CD14-positive monocyte (primary cell): ENCODE measurements at places on chromosomes 3 and 15.
A peak's percentile ranks its signal among the peaks of the same experiment; 100 is the strongest.

GRCh38 chr15:22263738-22264137, 183.4 kb downstream of the OR4M2 start:
- DNase-seq: no peak

DNA sequence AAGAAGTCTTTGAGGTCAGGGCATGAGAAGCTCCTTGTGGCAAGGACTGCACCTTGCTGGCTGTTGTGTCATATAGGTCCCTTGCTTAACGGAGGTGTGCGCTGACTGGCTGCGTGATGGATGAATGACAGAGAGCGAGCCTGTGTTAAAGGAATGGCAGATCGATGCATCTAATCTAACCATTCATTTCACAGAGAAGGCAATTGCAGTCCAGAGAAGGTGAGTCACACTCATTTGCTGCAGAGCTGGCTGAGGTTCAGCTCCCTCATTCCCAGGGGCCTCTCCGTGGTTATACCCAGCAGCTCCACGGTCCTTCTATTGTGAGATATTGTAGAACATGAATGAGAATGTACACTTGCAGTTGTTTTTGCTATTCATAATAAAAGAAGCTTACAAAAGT, 289.3 kb downstream of the EPHB1 start:
- DNase-seq: no peak

GRCh38 chr15:27043770-27044169, 72.8 kb downstream of the GABRG3 start:
- no peak for DNase-seq

GRCh38 chr3:27252646-27253045, 116.5 kb downstream of the NEK10 start:
- DNase-seq: no peak

DNA sequence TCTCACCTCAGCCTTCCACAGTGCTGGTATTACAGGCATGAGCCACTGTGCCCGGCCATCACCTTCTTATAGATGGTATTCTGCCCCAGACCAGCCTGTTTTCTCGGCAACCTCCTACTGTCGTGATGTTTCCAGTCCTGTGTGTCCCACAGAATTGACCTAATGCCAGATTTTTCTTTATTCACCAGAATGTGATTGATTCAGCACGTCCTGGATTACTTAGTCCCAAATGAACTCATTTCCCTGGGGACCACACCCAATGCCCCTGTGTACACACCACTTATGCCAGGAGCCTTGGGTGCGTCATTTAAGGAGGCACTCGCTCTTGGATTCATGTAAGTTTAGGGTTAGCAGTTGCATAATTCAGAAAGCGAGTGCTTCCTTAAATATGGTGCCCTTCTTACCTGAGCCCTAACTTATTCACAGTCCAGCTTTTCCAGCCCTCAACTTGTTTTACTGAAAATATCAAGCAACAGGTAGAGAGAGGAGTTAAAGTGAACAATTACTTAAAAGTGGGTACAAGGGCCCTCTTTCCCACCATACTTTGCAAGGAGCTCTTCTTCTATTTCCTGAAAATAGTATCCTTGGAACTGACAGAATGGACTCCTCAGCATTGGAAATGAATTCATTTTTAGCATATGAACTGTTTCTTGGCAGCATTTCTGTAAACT, 64.6 kb upstream of the UBE2E1 start:
- DNase-seq: peak; percentile 43

DNA sequence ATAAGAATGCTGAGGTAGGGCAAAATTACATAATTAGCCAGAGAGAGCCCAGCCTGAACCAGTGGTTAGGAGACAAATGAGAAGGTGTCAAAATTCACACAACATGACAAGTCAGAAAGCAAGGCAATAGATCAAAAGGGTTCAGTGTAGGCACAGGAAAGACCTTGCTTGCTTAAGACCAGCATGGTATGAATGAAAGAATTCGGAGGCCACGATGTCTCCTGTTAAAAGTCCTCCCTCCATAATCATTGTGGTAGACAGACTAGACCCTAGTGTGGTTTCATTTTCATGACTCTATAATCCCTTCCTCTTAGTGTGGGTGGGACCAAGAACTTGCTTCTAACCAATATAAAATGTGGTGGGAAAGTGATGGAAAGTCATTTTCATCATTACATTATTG, 98.7 kb upstream of the ANKRD28 start:
- no peak for DNase-seq

DNA sequence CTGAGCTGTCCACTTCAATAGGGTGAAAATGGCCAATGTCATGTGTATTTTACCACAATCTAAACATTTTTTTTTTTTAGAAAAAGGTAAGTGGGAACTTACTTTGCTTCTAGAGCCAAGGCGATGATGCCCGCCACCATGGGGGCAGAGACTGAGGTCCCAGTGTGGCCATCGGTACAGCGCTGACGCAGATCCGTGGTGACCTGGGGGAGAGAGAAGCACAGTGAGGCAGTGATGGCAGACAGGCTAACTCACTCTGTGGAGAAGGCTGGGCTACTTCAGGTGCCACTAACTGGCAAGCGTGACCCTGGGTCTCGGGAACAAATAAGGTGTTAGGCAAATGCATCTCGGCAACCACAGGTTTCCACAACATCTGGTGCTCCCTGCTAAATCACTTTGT, 94.3 kb upstream of the SNRPA1 start:
- DNase-seq: no peak

DNA sequence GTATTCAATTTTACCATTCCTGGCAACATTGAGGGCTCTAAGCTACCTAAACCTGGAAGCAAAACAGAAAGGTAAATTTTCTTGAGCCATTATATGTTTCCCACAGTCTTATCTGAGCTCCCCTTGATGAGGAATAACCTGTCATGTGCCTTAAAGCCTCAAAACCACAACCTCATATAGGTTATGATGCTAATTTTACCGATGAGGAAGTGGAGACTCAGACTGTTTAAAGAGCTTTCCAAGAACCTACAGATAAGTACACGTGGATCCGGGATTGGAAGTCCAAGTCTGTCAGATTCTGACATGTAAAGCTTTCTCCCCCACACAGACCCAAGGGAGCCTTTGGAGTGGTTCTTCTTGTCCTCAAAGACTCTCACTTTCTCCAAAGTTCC, 140.5 kb downstream of the SEMA6D start:
- DNase-seq: no peak

GRCh38 chr3:171357721-171358120, 102.5 kb downstream of the TNIK start:
- DNase-seq: no peak

DNA sequence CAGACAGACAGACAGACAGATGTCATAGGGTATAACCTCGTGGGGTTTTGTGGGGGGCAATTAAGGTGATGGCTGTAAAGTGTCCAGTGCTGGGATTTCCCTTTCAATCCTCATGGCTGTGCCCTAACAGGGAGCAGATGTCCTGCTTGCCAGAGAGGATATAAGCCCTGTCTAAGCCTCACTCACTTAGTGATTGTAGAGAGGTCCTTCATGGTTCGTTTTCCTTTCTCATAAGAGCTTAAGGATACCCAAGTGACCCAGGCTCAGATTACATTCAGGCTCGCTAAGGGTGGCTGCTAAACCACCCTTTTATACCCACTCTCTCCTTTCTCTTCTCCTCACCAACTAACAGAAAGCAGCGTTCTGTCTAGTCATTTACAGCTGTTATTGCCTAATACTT, 19.2 kb downstream of the LYSMD2 start:
- DNase-seq: no peak

- DNase-seq: peak; percentile 55
These were observed 84.6 kb downstream of the TMCO5A start for GRCh38 chr15:38019066-38019465.

- no peak for DNase-seq
These were observed 30.7 kb downstream of the ANKDD1A start for GRCh38 chr15:64942356-64942755.

DNA sequence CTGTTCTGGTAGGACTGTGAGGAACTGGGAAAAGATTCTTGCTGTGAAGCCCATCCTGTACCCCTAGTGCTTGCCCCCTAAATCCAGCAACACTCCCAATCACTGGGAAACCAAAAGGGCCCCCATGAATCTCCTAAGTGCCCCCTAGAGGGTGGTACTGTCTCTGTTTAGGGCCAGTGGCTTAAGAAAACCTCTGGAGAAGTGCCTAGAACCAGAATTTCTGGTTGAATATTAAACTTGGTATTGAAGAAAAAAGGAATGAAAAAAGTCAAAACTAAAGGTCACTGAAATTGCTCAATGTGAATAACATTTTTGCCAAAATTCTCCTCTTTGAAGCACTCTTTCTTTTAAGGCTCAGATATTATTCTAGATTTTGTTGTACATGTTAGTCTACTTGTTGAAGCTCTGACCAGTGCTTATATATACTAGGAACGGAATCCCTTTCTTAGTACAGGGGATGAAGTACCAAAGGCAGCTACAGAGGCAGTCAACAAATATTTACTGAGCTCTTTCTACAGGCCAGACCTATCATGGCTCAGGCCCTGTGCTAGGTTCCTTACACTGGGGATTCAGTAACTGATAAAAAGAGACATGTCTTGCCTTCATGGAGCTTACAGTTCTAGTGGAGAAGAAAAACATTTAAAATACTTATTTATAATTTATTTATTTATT, 138.8 kb downstream of the MYLK start:
- DNase-seq: no peak

DNA sequence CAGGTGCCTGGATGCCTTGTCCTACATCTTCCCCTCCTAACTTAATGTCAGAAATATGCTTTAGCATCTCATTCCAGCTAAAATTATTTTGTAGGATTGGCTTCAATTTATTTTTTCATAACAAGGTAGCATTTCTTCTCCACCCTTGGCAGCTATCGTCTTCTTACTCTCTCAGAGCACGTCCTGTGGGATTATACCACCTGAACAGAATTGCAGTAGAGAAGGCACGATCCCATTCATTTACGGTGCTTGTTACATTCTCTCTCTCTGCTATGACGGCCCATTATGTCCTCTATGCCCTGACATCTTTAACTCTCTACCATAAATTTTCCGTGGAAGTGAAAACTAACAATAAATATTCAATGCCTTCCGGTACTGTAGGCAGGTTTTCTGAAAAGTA, 103.3 kb downstream of the ROBO1 start:
- DNase-seq: no peak

DNA sequence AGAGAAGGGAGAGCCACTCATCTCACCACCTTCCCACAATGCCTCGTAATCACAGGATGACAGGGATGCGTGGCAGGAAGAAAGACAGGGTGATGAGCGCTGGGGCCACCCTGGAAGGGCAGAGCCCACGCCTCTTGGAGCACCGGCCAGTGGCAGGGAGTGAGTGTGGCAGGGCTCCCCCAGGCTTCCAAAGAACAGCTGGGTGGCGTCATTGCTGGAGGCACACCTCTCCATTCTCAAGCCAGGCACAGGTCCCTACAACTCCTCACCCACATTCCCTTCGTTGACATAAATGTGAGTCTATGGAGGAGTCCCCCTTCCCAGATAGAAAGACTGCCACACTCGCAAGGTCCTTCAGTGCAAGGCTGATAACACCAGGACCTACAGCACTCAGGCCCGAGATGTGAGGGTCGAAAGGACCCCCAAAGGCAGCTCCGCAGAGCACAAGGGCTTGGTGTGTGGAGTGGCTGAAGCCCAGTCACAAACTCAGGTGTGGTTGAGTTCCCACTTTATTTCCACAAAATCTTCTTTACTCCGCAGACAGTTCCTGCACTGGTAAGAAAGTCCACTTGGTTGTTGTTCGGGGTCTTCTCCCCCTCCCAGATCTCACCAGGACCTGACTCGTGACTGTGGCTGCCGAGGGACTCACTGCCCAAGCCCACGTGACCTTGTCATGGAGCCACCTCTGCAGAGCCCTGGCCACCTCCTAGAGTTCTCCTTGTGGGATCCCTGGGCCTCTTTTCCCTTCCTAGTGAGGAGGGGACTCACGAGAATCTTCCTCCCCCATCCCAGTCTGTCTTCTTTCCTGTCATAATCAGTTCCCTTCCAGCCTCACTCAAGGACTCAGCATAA, 22.4 kb upstream of the CORO2B start:
- no peak for DNase-seq

DNA sequence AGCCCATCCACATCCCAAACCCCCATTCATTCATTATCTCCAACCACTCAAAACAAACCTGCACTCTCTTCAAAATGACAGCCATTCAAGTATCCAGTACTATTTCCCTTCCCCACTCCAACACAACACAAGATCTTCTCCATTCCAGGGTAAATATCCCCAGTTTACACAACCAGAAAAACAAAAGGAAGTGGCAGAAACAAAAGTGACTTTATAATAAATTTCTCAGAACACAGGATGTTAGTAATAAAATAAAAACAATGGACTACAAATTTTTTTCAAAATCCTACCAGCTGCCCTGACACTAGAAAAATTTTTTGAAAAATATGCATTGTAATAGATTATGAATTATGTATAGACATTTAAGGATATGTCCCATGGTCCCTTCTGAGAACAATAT, 14.2 kb downstream of the CPA3 start:
- DNase-seq: no peak

- peak; percentile 56 for DNase-seq
These were observed 378.7 kb upstream of the TGFBR2 start for GRCh38 chr3:30227571-30228301.

DNA sequence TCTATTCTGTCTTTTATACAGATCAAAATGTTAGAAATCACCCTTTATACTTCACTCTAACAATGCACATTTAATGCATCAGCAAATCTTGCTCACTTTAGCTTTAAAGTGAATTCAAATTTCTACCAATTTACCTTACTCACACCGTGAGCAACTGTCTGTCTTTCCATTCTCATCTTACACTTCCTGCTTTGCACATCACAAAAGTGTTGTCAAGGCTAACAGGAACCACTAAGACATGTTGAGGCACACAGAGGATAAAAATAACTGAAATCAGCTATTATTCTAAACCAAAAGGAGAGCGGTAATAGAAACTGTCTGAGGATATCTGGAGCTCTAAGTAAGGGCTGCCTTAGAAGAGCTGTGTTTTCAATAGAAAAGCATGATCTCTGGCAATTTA, 519.9 kb downstream of the ZBBX start:
- no peak for DNase-seq

GRCh38 chr15:75225951-75226732, 24.5 kb downstream of the C15orf39 start:
- DNase-seq: no peak

DNA sequence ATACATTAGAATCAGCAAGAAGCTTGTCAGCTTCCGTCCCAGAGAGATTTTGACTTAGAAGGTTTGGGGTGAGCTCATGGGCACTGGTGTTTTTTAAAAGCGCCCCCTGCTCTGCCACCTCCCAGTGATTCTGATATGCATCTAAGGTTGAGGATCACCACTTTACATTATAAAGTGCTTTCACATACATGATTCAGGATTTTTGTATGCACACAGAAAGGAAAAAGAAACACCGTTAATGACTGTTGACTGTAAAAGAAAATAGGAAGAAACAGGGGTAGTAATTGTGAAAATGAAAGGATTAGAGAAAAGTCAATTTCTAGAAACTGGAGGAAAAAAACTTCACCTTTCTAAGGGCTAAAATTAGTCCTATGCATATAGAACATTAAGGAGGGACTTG, 104.9 kb upstream of the ZBED2 start:
- no peak for DNase-seq
